Ascending aorta (tissue), 2 donors: ENCODE measurements at places on chromosomes 5 and 9.

DNA sequence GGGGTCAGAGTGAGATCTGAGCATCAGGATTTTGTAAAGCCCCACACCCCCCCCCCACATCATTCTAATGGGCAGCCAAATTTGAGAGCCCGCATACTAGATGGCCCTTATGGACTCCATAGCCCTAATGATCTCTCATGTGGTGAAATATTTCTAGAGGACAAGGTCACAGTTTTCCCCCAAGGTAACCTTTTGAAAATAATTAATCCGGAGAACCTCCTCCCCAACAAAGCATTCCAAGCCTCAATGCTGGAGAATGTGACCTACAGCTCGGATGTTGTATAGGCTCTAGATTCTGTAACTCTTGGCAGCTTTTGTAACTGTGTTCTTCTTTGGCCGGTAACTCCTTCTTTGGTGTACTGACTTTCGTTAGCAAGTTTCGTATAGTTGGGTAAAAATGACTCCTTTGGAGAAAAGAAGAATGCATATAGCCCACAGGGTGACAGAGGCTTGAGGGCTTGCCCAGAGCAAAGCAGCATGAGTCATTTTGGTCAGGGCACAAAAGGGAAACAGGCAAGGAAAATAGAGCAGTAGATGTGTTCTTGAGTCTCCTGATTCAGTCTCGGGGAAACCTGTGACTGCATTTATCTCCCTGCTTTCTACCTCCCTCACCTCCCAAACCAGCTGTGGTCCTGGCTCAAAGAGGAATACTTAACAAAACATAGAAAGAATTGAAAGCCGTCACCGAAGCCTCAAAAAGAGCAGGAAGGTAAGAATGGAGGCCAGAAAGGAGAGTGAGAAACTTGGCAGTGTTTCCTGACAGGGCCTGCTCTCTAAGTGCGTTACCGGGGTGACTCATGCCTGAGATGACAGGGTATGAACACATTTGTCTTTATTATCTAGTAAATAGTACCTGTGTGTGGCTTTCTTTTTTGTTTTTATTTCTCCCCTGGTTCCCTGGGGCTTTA is 6.6 kb upstream of the XPA start:
- DNase-seq = no peak

DNA sequence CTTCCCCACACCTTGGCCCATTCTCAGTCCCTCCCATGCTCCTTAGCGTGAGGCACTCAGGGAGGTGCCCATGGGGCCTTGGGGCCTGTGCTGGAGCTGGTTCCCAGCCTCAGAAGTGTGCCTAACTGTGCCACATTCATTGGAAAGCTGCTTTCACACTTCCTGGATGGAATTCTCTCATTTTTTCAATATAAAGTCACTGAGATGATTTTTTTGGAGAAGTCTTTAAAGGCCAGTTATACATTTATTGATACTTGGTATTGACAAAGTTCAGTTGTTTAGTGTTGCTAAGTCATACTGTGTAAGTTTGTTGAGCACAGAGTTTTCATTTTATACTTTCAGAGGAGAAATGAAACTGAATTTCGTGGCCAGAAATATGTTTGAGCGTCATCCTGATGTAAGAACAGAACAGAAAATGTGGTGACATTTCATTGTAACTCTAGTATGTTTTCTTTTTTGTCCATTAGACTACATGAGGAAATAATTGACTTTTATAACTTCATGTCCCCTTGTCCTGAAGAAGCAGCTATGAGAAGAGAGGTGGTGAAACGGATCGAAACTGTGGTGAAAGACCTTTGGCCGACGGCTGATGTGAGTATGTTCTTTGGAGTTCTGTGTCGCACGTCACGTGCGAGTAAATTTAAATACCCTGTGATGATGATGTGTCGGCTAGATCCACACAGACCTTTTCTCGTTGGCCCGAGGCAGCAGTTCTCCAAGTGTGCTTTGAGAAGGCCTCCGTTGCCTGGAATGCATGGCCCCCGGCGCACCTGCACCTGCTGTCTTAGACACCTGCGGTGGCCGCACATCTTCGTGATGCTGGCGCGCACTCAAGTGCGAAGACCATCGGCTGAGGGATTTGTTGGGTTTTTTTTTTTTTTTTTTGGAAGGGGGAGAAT is 24.1 kb downstream of the TENT4A start:
- no peak for DNase-seq

DNA sequence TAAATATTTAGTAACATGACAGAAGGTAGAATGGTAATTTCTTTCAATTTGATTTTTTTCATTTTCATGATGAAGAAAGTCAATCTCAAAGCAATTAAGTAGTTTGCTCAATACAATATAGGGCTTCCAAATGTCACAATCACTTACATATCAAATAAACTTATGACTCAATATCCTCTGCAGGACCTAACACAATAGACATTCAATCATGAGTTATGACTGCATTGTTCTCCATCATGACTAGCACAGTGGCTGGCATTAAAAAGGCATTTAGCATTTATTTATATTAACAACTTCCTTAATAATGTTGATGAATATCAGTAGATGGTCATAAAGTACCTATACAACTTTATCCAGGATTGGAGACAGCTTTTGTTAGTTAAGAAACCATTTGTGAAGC is 1499.6 kb downstream of the EFNA5 start:
- no peak for DNase-seq

GRCh38 chr5:139752506-139753473 is 42.8 kb upstream of the PSD2 start:
- no peak for DNase-seq

- no peak for DNase-seq
Observed at GRCh38 chr5:134845335-134845851, 375 bp upstream of the C5orf24 start.

- no peak for DNase-seq
Observed at GRCh38 chr9:69445251-69445650, 120.2 kb downstream of the ENTREP1 start.

DNA sequence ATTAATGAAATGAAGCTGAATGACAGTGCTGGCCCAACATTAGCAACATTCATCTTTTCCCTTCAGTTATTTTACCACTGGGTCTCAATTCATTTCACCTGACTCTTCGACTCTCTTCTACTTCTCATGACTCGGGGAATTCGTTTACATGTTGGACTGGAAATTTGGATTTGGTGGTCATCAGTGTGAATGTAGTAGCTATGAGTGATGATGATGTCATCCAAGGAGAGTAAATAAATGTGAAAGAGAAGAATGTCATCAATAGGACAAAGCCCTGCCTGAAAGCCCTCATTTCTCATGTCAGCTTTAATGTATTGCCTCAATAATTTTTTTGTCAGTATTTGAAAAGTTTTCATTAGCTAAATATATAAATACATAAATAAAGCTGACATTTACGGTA is 21.9 kb upstream of the CFAP95 start:
- DNase-seq = no peak
